ENCODE measurements at places on chromosomes 7 and 10.

DNA sequence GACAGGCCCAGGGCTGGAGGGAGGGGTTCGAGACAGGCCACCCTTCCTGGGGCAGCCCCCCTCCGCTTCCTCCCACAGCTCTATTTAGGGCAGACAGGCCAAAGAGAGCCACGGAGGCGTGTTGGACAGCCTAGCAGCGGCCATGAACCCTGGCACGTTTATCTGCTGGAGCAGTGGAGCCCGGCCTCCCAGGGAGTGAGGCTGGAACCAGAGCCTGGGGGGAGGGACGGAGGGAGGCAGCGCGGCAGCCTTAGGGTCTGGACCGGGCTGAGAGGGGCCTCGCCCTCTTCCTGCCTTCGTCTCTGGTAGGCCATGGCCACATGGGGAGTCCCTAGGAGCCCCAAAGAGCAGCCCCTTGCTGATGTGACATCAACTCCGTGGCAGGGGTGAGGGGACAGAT is 17.1 kb downstream of the UNCX start:
- no peak for DNase-seq

- DNase-seq: peak; percentile 12
These were observed 202.0 kb upstream of the LRRTM3 start for GRCh38 chr10:66723608-66724400.

GRCh38 chr10:132815168-132815857 is 29.4 kb upstream of the NKX6-2 start:
- no peak for DNase-seq

DNA sequence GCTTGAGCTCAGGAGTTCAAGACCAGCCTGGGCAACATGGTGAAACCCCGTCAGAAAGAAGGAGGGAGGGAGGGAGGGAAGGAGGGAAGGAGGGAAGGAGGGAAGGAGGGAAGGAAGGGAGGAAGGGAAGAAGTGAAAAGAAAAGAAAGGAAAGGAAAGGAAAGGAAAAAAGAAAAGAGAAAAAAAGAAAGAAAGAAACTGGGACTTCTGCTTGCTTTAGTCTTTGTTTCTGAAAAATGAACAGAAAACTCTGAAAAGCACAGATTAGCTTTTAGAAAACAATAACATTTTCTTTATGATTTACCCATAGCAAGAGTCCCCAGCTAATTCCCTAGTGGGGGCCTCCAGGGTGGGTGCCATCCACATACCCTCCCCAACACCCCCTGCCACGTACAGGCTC is 46.8 kb downstream of the ATOH7 start:
- no peak for DNase-seq

DNA sequence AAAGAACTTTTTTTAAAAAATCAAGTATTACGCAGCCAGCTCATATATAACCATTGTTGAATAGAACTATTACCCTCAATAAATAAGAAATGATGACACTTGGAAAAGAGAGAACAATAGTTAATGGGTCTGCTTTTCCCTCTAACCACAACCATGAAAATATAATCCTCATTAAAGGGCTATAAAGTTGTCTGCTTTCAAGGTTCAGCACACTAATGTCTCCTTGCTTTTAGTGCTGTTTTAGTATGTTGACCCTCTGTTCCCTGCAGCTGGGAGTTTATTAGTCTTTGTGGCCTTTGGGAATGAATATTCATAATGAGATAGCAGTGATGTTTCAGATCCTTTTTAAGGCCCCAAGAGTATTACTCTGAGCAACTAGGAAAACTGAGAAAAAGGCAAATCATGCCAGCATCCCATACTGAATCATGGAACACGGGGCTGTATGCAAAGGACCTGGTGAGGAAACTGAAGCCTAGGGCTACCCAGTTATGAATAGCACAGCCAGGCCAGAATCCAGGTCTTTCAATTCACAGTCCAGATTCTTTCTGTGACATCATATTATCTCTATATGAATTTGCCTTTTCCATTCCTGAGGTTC is 332.0 kb upstream of the LRGUK start:
- DNase-seq: no peak

DNA sequence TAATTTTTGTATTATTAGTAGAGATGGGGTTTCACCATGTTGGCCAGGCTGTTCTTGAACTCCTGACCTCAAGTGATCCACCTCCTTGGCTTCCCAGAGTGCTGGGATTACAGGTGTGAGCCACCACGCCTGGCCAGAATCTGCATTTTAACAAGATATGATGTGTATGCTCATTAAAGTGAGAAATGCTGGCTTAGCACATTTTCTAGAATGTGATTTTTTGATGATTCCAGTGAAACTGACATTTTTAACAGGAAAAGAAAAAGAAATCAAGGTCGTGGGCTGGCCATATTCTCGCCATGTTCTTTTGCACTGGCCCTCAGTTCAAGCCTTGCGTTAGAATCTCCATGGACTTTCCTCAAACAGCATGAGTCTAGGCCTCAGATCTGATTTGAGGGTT is 18.1 kb upstream of the TPST1 start:
- DNase-seq: no peak

- DNase-seq: no peak
These were observed 157.0 kb upstream of the CACNA2D1 start for GRCh38 chr7:82600531-82600930.

GRCh38 chr7:81583090-81583489 is 186.8 kb downstream of the HGF start:
- DNase-seq: no peak

- DNase-seq: no peak
These were observed 207.6 kb upstream of the KLF6 start for GRCh38 chr10:3992382-3993178.

- no peak for DNase-seq
These were observed 60.5 kb upstream of the MPP7 start for GRCh38 chr10:28363376-28363775.

Measured in BE2C (cell line).